Kidney epithelial cell (primary cell): ENCODE measurements at places on chromosomes 6 and 20. TPM values are rescaled to one million over a fixed set of nuclear protein-coding genes. Genes with fewer than 3 reads are reported as not detected.

The CYP24A1 gene
- 0.04 and 0.82 TPM in 2 replicates for total RNA-seq

The FRK gene
- total RNA-seq, result 2.9 and 3.1 TPM in 2 replicates

The GCNT2 gene
- total RNA-seq, result 6.5 and 7.3 TPM in 2 replicates

The PXT1 gene
- total RNA-seq, result not detected in 2 replicates

The TSHZ2 gene
- total RNA-seq, result 1.0 and 1.4 TPM in 2 replicates
